ENCODE measurements at places on chromosomes 3 and 15.

GRCh38 chr15:67198157-67198754, 56.2 kb downstream of the AAGAB start:
- DNase-seq, result no peak

DNA sequence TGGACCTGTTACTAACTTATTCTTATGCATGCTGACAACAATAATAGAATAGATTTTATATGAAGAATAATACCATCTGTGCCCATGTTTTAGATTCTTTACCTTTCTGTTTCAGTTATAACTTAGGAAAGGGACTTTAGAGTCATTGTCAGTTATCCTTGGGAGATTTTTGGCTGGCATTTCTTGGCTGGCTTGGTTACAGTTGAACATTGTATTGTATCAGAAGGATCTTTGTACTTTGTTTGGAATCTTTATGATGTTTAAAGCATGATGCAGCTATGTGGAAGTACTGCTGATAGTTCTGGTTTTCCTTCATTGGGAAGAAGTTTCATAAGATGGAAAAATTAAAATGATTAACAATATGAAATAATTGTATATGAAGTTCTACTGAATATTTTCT, 19.9 kb downstream of the ABHD5 start:
- DNase-seq, result no peak

DNA sequence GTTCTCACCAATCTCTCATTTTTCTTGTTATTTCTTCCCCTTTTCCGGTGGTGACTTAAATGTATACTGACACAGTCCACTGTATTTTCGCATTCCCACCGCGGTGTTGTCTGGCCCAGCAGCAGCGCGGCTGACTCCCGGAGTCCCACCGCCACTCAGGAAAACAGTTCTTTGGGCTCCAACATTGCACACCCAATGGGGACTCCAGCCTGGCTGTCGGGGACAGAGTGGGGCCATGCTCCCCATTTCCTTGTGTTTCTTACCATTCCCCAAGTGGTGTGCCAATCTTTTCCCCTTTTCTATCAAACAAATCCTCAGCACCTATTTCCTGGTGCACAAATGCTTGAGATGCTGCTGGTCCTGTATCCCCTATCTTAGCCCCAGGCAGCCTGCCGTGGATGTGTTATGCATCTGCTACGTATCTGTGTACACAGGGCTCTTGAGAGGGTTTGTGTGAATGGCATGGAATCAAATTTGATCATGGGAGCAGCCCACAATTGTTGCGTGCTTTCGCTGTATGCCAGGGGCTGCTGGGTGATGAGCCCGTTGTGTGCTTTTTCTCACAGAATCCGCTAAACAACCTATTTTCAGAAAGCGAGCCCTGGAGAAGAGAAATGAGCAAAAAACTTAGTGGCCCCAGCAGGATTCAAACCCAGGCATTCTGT, 219.1 kb upstream of the RGMA start:
- DNase-seq, result no peak

GRCh38 chr3:125191256-125191655, 21.3 kb downstream of the SLC12A8 start:
- DNase-seq, result no peak

- no peak for DNase-seq
These were observed 3.5 kb downstream of the HDC start for GRCh38 chr15:50261981-50262380.

GRCh38 chr3:188465311-188465710, 311.4 kb downstream of the LPP start:
- DNase-seq, result no peak

DNA sequence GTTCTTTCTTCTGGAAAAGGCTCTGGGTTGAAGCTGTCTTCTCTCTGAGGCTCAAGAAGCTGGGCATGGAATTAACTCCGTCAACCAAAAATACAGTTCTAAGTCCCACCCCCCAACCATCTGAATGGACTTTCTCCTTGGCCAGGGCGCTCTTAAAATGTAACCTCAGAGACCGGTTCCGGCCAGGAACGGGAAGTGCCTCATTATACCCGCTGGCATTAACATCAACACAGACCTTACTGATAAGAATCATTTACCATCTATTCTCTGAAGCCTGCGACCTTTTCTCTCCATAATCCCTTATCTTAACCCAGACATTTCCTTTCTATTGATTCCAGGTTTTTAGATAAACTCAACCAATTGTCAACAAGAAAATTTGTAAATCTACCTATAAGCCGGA, 64.7 kb downstream of the ATP1B3 start:
- no peak for DNase-seq

GRCh38 chr15:29064290-29064689, 178.5 kb downstream of the APBA2 start:
- no peak for DNase-seq

- no peak for DNase-seq
These were observed 15.6 kb upstream of the TLE3 start for GRCh38 chr15:70113304-70113700.

DNA sequence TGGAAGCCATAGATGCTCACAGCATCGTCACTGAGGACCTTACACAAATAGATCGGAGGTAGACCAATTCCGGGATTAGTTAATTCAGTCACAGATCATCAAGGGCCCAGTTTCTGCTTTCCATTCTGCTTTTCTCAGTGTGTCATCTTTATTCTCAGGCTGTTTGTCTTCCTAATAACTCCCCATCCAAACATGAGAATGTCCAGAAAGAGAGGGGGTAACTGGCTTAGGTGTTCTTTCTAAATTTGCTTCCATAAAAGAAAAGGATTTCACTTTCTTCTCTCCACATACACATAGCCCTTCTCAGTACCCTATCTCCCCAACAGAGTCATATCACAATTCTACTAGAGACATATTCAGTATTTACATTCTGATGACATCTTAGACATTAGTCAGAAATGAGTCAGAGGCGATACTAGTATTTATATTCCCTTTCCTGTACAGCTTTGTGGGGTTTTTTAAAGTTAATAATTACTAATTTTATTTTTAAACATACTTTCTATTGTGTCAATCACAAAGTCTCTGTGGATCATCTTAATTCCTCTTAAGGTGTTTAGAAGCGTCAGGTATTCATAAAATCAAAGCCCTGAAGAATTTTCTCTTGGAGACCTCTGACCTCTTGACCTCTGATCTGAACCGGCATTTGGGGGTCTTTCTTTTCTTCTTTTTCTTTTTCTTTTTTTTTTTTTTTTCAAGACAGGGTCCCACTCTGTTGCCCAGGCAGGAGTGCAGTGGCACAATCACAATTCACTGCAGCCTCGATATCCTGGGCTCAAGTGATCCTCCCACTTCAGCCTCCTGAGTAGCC, 24.3 kb upstream of the IL12A start:
- no peak for DNase-seq

GRCh38 chr3:29409409-29409808, 128.5 kb downstream of the RBMS3 start:
- DNase-seq, result no peak

GRCh38 chr3:185460719-185461350, 38.0 kb downstream of the TMEM41A start:
- DNase-seq, result peak; percentile 17

GRCh38 chr3:125110016-125110875, 54.4 kb upstream of the HEG1 start:
- DNase-seq, result no peak

DNA sequence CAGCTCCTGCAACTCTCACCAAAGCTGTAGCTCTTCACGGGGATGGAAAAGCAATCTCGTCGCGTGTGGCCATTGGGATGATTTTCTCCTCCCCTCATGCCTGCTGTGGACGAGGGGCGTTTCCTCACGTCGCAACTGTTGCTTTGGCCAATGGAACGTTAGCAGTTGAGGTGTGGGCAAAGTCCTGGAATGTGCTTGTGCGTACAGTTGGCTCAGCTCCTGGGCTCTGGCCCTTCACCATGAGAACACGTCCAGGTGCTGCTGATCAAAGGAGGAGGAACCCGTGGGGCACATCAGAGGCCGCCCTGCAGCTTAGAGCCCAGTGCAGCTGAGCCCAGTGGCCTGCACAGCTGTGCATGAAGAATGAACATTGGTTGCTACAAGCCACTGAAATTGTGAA, 186.1 kb downstream of the TJP1 start:
- DNase-seq, result no peak

GRCh38 chr15:68620721-68621527, 42.1 kb downstream of the CORO2B start:
- DNase-seq, result peak; percentile 91

DNA sequence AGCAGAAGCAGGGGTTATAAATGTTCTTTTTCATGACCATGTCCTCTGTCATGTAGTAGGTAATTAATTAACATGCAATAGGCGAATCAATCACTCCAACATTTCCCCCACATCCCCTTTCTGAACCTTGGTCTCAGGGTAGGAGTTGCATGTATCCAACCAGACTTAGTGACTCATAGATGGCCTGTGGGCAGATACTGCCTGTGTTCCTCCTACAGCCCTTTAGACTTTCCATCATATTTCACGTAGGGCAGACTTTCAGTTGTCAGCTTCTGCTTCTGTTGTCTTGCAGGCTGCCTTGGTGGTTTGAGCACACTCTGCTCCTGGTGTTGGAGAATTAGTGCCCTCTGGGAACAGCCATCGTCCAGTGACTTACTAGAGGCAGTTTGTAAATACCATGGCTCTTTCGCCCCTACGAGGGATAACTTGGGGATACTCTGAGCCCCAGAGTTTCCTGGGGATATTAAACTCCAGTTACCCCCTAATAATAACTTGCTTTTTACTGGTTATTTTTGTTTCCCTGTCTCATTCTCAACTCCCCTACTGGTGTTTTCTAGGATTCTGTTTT, 244.4 kb downstream of the EDEM1 start:
- no peak for DNase-seq

- DNase-seq, result no peak
These were observed 36.2 kb upstream of the ATOSA start for GRCh38 chr15:52715411-52715810.

GRCh38 chr15:71791975-71792374, 18.4 kb upstream of the NR2E3 start:
- DNase-seq, result no peak

GRCh38 chr3:21158861-21159542, 592.0 kb downstream of the ZNF385D start:
- peak; percentile 10 for DNase-seq

DNA sequence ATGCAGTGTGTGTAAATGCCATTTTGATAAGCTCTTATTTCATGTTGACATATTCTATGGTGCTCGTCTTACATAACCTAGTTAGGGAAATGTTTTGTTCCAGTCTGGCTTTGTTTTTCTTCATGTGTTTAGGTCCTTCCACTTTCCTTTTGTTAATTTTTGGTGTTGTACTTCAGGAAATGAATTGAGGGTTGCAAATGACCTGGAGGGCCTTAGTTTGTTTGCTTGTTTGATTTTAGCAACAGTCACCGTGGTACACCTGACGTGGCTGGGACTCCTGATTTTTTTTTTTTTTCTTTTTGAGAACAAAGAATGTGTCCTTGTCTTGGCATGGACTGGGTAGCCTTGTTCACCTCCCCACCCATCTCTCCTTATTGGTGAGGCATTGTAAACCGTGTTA, 114.8 kb downstream of the IGF1R start:
- no peak for DNase-seq

- DNase-seq, result no peak
These were observed 35.1 kb downstream of the CYFIP1 start for GRCh38 chr15:22945071-22945470.

DNA sequence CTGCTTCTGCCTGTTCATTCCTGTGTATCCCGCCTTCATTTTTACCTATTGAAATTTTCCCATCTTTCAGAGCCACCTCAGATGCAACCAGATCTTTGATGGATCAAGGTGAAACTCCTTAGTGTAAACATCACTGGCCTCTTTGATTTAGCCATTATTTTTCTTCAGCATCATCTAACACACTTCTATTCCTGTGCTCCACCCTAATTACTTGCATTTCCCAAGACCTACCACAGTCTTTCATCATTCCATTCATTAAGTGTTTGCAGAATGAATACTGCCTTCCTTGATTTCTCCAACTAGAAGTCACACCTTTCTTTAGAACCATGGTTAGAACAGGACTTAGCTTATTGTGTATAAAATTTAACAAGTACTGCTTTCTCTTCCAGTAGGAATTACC, 55.5 kb upstream of the SKIL start:
- no peak for DNase-seq

DNA sequence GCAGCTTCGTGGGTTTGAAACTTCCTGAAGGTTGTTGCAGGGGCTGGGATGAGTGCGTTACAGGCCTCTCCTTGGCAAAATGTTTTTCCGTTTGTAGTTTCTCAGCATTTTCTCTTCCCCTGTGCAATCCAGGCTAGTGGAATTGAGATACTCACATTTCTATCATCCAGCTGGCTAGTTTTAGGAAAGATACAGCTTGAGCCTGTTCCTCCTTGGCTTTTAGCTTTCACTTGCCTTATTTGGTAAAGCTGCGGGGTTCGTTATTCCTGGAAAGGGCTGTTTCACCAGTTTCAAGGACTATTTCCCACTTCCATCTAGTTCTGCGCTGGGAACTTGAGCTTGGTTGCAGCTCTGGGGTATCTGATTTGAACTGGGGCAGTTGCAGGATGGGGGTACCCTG, 90.3 kb downstream of the ITPR1 start:
- DNase-seq, result no peak

DNA sequence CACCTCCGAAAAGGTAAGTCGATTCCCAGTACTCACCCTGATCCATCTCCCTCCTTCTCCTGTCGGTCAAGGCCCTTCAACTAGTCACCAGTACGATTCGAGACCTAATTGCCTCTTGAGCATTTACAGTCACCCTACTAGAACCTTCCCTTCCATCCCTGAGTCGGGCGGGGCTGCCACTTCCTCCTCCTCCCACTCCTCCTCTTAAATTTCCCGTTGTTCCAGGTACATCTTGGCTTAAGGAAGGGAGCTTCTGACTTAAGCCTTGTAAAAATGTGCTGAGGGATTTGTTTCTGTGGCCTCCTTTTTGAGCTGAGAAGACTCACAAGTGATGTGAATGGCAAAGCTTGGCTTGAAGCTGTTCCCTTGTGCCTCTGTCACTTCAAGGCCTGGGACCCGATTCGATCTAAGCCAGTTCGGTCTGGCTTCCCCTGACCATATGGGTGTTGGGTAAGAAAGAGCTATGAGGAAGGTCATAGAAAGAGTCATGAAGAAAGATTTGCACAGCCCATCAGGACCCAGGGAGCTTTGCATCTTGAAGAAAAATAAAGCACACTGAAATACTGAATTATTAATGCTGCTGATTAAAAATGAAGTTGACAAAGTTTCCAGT, 28.1 kb downstream of the LCMT2 start:
- no peak for DNase-seq

DNA sequence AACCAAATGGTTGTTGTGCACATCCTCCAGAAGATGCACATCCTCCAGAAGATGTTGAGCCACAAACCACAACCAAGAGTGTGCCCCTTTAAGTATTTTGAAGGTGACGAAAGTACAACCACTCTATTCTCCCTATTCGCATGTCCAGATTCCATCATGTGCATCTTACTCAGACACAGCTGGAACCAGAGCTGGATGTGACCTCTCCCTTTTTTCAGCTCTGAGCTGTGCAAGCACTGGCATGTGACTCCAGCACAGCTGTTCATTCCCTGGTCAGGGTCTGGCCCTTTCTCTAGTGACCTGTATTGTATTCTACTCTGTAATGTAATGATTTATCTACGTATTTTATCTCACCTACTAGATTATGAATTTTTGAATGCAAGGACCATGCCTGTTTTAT, 29.3 kb upstream of the DLG1 start:
- DNase-seq, result no peak

- no peak for DNase-seq
These were observed 213.3 kb upstream of the CFAP20DC start for GRCh38 chr3:59263152-59263551.

- DNase-seq, result no peak
These were observed 16.0 kb upstream of the KLF15 start for GRCh38 chr3:126373146-126373613.
